ENCODE measurements at places on chromosomes 11 and 22. TPM values are rescaled to one million over a fixed set of nuclear protein-coding genes. Genes with fewer than 3 reads are reported as not detected.

Gene CHST1
- total RNA-seq: 12.5 TPM

Gene C11orf91
- total RNA-seq: not detected

Gene EML3
- total RNA-seq: 55.2 TPM

Gene MMP8
- total RNA-seq: not detected

Gene MS4A15
- total RNA-seq: not detected

DNA sequence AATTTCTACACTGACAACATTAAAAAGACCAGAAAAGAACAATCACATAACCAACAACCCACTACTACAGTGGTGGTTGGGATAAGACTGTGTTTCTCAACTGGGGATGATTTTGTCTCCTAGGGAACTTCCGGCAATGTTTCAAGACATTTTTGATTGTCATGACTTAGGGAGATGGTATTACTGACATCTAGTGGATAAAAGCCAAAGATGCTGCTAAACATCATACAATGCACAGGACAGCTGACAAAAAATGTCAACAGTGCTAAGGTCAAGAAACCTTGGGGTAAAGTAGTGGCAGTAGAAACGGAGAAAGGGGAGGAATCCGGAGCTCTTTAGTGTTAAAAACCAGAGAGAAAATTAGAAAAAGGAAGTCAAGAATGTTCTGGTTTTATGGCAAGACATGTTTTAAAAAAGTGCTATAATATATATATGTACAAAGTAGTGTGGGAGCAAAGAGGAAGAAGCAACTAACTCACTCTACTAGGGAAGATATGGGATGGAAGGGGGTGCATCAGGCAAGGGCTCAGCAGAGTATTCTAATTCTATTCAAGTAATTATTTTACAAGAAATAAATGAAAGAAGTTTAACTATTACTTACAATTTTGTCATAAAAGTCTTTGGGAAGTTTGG lies 37.2 kb downstream of the CKAP5 start:
- DNase-seq: no peak

Gene MMP3
- not detected for total RNA-seq

- no peak for DNase-seq
Measured at GRCh38 chr11:77658213-77659013, 20.8 kb upstream of the CLNS1A start.

- no peak for DNase-seq
Measured at GRCh38 chr11:124583781-124584180, 14.0 kb downstream of the OR8A1 start.

Gene EHF
- total RNA-seq: not detected

DNA sequence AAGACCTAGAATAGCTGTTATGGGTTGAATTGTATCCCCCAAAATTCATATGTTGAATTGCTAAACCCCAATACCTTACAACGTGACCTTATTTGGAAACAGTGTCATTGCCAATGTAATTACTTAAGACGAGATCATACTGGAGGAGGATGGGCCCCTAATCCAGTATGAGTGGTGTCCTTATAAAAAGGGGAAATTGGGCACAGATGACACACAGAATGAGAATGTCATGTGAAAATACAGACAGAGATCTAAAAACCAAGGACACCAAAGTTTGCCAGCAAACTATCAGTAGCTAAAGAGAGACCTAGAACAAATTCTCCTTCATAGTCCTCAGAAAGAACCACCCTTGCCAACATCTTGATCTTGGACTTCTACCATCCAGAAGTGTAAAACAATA lies 127.7 kb downstream of the ATXN10 start:
- DNase-seq: no peak

All from chondrocyte (in vitro differentiated cells).